Adipocyte (in vitro differentiated cells): ENCODE measurements at places on chromosomes 11 and 22.

DNA sequence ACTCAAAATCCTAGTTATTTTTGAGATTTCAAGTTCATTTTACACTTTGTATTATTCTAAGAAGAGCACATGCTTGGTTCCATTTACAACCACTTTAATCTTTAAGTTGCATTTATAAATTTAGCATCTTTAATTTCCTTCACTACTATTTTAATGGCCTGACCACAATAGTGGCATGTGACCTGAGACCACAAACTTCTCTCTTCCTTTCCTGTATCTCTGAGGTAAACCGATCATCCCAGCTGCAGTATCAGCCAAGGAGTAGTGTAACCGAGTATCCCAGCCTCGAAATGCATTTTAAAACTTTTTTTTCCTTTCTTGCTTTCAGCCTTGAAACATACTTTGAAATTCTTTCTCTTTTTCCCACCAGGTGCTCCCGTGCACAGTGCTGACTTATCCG lies 28.7 kb upstream of the CBX6 start:
- no peak for DNase-seq

DNA sequence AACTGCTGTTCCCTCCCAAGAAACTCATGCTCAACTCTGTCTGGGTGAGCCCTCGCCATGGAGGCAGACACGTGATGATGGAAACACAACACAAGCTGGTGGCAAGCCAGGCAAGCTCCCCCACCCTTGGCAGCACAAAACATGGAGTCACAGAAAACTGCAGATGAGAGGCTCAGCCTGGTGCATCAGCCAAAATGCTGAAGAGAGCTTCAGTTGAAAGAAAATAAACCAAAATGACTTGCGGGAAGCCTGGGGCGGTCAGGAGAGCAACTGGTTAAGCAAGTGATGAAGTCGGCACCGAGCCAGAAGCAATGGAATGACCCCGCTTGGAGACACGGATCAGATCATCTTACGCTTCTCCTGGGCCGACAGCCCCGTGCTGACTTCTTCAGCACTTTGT lies 68.3 kb downstream of the C11orf58 start:
- no peak for DNase-seq

GRCh38 chr22:46079093-46079860 lies 71.0 kb upstream of the PPARA start:
- no peak for DNase-seq

GRCh38 chr22:38504731-38505540 lies 1.2 kb downstream of the DDX17 start:
- peak; percentile 69 for DNase-seq

DNA sequence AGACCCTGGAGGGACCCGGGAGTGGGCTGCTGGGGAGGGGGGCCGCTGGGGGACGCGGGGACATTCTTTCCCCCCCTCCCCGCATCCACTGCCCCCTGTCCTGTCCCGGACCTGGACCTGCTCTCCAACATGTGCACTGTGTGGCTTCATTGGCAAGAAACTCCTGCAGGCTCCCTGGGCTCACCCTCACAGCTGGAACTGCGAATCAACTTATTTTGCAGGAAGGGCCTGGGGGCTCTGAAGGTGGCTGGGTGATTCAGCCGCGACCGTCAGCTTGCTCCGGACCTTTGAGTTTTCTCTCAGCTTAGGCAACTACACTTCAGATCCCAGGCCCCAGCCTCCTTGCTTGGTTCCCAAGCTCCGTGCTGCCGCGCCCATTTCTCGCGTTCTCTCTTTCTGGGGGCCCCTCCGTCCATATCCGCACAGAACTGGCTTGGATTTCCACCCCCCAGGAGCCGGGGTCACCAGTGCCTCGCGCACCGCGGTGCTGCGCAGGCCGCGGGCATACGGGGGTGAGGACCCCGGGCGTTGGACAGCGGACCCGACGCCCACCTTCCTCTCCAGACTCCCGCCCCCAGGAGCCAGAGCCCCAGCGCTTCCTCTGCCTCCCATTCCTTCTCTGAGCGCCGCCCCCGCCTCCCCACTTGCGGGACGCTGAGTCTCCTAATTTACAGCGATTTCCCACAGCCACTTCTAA lies 471 bp upstream of the AHNAK start:
- DNase-seq: peak; percentile 74

- DNase-seq: no peak
Measured at GRCh38 chr22:38860283-38861169, 11.5 kb downstream of the CBX6 start.

DNA sequence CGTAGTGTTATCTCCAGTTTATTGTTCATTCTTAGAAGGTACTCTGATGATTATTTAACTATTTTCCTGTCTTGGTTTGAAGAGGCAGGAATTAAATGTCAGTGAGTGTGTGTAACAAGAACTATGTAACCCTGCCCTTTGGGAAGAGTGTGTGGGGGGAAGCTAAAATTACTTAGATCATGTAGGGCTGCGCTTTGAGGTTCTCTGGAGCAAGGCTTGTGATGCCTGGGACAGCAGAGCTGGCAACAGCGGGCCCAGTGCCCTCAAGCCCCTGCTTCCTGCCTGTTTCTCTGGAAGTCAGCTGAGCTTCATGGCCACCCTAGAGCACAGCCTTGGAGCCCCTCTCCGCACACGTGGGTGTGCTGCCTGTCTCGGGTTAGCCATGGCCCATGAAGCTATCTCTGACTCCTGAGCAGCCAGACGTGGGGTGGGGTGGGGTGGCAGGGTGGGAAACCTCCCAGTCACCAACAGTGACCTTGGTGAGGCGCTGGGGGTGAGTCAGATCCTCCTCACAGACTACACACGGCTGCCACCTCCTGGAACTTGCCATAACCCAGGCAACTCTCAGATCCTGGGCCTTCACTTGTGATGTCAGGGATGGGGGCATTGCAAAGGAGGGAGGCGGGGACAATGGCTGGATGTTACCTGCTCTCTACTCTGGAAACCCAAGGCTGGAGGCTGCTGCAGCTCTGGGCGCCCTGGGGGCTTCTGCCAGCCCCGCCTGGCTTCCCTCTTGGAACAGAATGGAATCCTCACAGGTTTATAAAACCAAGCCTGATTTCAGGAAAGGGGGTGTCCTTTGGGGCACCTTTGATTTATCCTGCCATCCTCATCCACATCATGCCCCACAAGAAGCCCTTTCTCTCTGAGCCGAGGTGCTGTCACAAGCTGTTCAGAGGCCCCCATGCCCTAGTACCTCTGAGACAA lies 88.6 kb downstream of the SNX19 start:
- peak; percentile 92 for DNase-seq
